ENCODE measurements at places on chromosomes 13 and 19.

DNA sequence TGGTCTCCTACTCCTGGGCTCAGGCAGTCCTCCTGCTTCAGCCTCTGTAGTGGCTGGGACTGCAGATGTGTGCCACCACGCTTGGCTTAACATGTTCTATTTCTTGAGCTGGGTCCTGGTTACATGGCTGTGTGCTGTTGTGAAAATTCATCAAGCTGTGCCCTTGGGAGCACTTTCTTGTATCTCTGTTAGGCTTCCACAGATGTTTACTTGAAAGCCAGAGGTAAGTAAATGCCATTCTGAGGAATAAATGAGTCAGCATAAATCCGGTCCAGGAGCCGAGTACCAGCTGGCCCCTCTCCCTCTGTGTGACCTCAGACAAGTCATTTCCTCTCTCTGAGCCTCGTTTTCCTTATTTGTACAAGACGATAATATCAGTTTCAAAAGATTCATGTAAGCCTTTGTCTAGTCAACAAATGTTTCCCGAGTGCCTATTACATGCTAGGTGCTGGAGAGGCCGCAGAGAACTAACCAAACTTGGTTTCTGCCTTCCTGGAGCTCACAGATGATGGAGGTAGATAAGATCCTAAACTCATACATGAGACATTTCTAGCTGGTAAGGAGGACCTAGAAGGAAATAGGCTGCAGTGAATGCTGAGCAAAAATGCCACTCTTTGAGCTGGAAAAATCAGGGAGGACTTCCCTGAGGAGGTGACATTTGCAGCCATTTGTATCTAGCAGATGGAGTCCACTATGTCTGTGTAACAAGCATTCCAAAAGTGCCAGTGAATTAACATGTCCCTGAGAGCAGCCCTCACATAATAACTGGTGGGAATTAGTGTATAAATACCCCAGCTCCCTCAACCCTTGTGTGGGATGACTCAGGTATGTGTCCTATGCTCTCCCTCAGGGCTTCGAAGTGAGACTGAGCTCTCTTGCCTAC, 2.7 kb upstream of the RASAL3 start:
- no peak for DNase-seq

GRCh38 chr19:4709440-4710280, 14.0 kb downstream of the DPP9 start:
- DNase-seq, result no peak

- no peak for DNase-seq
Measured at GRCh38 chr13:29771247-29771646, 79.2 kb downstream of the UBL3 start.

DNA sequence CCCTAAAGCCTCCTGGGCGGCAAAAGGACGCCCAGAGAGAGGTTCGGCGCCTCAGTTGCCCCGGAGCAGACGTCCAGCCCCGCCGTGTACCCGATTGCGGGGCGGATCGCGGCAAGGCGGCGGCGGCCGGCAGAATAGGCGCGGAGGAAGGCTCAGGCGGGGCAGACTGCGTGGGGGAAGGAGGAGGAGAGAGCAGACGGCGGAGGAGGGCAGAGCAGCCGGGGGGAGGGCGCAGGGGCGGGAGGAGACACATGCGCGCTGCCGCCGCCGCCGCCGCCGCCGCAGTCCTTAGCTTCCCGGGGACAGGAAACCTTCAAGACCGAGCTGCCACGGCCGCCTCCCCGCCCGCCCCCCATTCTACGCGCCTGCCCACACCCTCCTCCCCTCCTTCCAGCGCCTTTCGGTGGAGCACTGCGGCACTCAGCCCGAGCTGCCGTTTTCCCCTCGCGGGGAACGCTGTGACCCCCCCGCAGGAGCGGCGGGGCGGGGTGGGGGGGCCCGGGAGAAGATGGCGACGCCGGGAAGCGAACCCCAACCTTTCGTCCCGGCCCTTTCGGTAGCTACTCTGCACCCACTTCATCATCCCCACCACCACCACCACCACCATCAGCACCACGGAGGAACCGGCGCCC, at the start of gene LRCH1:
LRCH1 (plus strand) TSS at position 282 of the 632 bp plus-strand sequence; CDS start at position 509, 227 bp downstream.
- peak; percentile 79 for DNase-seq

- peak; percentile 92 for DNase-seq
Measured at GRCh38 chr19:9792206-9793070, 23.9 kb upstream of the ZNF846 start.

DNA sequence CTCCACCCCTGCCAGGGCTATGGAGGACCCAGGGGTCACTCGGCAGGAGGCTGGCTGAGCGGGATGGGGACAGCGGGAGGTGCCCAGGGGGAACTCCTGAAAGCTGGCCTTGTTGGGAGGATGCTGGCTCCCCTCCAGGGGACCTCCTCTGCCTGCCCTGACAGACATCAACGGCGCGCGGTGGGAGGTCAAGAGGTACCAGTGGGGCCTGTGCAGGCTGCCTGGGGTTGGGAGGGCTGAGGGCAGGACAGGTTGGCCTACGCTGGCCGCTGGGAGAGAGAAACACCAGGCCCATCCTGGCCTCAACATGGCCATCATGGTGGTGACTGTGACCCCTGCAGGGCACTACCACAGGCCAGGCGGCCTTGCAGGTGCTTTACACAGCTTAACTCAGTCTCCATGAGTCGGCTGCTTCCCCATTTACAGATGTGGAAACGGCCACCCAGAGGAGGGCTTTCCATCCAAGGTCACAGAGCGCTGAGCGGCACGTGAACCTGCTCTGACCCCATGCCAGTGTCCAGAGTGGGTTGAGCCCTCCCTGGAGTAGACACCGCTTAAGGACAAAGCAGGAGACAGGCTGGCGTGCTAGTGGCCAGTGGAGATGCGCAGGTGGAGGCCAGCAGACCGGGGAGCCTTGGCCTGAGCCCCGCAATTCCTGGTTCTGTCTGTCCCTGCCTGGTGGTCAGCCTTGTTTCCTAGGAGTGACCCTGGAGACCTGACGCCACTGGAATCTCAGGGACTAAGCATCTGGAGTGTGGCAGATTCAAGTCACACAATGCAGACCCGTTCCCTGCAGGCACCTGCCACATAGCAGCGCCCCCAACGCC, 27.6 kb downstream of the CEBPG start:
- no peak for DNase-seq

DNA sequence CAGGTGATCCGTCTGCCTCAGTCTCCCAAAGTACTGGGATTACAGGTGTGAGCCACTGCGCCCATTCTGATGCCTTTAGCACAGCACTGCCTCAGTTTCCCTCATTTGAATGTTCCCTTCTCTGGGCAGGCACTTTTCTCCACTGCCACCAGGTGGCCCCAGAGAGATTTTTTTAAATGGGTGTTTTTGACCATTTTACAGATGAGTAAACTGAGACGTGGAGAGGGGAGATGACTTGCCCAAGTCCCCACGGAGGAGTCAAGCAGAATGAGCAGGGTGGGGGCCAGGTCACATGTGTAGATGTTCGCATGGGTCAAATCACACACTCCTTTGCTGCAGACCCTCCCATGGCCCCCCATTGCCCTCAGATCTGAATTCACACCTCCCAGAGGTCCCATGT, 3.2 kb upstream of the PDE4C start:
- no peak for DNase-seq

GRCh38 chr19:37251308-37252229, 33.6 kb downstream of the ZNF383 start:
- DNase-seq, result no peak

DNA sequence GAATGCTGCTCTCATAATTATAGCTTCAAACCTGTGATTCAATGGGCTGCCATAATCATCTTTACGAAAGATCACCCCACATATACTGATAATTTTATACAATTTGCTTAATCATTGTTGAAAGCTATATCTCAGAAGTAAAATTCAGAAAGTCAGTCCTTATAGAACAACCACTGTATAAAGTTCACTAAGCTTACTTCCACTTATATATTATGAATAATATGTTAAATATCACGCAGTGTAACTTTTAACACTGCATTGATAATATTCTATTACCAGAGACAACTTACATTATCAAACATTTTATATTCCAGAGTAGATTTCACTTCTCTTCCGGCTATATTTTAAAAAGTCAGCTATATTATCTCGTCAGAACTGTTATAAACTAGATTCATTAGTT, 550.1 kb upstream of the PCDH20 start:
- DNase-seq, result no peak

DNA sequence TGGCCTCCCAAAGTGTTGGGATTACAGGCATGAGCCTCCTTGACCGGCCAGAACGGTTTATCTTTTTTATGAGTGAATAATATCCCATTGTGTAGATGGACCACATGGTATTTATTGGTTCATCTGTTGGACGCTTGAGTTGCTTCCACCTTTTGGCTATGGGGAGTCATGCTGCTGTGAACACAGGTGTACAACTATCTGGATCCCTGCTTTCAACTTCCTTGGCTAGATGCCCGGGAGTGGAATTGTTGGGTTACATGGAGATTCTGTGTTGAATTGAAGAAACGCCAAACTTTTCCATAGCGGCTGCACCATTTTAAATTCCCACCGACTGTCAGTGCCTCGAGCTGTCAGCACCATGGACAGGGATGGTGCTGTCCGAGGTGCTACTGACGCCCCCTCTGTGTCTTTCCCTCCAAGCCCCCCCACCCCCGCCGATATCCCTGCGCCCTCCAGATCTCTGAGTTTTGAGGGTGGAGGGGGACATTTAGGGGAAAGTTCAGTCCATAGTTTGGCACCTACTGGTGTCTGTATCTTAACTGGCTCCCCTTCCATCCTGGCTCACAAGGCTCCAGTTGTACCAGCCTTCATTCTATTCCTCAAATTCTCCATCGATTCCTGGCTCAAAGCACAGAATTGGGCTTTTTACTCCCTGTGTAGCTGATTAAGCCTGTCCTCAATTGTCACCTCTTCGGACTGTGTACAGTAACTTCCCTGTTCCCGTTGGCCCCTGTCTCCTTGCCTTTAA, 27.3 kb downstream of the PNPLA6 start:
- DNase-seq, result no peak

- no peak for DNase-seq
Measured at GRCh38 chr19:20558571-20558970, 7.0 kb downstream of the ZNF737 start.

DNA sequence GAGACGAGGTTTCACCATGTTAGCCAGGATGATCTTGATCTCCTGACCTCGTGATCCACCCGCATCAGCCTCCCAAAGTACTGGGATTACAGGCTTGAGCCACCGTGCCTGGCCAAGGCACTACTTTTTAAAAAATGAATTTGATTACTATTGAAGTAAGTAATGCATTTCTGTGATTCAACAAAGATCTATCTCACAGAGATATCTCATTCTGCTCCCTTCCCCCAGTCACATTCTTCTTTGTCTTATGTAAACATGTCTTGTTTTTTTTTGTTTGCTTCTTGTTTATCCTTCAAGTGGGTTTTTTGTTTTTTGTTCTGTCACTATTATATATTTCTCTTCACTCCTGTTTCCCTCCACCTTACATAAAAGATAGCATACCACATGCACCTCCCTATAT, 6.6 kb downstream of the ZNF146 start:
- no peak for DNase-seq

- no peak for DNase-seq
Measured at GRCh38 chr13:32988608-32989289, 27.5 kb upstream of the KL start.

DNA sequence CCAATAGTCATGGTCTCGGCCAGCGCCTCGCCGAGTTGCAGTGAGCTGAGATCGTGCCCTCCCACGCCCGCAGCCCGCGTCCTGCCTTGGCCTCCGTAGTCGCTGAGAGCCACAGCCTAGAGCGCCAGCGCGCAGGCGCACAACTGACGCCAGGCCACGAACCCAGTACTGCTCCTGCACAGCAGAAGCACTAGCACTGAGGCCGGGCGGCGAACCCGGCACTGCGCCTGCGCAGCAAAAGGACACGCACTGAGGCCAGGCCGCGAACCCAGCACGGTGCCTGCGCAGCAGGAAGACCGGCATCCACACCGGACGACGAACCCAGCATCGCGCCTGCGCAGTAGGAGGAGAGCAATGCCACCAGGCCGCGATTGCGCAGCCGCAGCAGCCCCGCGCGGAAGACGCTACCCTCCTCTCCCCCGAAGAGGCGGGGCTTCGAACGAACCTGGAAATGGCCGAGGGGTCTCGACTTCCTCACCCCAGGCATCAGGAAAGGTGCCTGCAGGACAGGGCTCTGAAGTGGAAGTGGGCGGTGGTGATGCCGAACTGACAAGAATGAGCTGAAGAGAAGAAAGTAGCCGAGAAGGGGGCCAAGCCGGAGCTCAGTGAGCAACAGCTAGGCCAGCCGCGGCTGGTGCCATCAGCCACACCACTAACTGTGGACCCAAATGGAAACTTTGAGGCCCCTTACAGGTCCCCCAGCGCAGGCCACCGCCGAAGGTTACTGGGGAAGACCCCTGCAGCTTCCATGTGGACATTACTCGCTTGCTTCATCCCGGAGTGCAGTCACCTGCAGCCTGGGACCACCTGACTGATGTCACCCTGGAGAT, 7.5 kb downstream of the F10 start:
- DNase-seq, result no peak

GRCh38 chr13:39918620-39919236, 263.3 kb downstream of the COG6 start:
- DNase-seq, result no peak

- DNase-seq, result no peak
Measured at GRCh38 chr19:41774515-41774980, 19.2 kb downstream of the CEACAM6 start.

- DNase-seq, result no peak
Measured at GRCh38 chr13:30450066-30450465, 15.7 kb downstream of the HMGB1 start.

DNA sequence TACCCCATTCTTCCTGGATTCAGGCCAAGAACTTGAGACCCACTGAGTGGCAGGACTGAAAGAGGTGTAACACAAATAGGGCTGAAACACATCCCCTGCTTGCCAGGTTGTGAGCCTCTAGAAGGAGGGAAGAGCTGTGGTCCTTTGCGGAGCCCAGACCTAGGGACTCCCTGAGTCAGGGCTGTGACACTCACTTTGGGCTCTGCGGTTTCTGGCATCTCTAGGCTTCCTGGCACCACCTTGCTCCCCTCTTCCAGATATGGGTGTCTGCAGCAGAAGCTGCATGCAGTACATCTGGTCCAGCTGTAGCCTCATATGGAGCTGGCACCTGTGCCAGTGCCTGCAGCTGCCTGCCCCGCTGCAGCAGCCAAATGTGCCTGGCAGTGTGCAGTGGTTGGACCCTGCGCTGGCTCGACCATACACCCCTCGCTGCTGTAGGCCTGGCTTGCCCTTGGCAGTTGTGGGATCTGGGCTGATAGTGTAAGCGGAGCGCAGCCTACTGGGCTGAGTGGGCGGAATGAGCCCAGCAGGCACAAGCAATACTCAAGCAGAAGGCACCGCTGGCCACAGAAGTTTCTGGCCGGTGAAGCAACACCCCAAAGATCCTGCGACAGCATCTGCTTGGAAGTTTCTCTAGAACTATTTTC, 290.4 kb downstream of the SLITRK6 start:
- DNase-seq, result no peak

DNA sequence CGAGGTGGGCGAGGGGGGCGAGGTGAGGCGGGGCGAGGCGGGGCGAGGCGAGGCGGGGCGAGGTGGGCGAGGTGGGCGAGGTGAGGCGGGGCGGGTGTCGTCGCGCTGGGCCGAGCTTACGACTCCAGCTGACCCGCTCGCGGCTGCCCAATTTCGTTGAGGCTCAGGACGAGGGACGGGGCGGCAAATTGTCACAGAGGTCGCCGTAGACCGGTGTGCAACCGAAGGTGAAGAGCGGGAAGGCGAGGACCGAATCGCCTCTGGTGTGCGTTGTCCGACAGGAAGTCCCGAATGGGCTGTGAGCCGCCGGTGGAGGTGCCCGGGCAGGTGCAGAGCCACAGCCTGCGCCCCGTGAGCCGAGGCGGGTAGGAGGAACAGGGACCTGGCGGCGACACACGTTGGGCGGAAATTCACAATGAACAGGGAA, at the start of gene LACC1:
LACC1 (plus strand) TSS at position 150 of the 427 bp plus-strand sequence. CDS start 1,082 bp downstream, outside the sequence.
- DNase-seq, result peak; percentile 1

Measured in activated gamma-delta T cell treated with anti-CD3 and anti-CD28 coated beads, Interleukin-2, amount 50 U/mL, for 16 hours (primary cell).